Stimulated activated CD8-positive, alpha-beta memory T cell treated with anti-CD3 and anti-CD28 coated beads, Interleukin-15, amount 100 ng/mL, for 1 hour (primary cell): ENCODE measurements at places on chromosomes 7 and 10.

DNA sequence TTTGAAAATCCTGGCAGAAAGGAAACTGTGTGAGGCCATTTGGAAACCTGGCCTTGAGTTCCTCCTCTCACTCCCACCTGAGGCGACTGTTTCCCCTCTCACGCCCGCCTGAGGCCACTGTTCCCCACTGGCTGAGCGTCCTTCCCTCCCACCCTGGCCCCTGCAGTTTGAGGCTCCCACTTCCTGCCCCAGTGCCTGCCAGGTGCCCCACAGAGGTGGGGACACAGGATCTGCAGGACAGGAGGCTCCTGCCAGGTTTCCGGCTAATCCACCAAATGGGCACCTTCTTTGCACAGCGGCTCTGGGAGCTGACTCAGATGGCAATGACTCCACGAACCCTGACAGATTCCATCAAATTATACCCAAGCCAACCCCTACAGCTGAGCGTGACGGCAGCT lies 24.3 kb upstream of the LARP4B start:
- DNase-seq = no peak

DNA sequence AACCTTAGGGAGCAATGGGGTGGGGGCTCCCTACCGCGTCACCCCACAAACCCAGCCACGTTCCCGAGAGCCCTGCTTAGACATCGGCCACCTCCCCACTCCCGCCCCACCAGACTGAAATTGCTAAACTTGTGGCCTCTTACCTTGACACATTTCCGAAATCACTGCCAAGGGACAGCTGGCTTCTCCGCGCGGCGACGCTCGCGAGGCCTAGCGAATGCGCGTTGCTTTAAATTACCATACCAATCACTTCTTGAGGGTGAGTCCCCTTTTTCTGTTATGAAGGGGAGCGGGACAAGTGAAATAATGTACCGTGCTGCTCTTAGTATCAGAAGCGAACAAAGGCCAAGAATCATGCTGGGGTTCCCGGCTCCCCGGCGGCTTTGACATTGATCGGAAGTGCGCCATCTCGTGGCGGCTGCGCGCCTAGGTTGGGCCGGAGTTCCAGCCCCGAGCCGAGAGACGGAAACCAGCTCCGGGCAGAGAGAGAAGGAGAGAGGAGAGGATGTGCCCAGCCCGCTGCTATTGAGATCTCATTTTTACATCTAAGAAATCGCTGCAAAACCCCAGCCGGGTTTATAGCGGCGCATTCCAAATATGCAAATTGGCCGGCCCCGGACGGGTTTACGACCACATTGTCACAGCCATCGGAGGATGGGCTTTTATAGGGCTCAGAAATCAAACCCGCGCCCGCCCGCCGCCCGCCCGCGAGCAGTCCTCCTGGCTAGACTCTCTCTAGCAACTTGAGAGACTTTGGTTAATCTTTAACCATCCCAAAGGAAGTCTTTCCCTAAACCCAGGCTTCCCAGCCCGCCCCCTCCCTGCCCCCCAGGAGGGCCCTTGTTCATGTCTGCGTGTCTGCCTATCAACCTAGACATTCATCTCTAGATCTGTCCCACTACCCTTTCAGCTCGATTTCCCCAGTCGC lies 5.3 kb downstream of the HOXA11 start:
- DNase-seq = no peak

GRCh38 chr10:86229376-86229775 lies 137.2 kb downstream of the GRID1 start:
- DNase-seq = no peak

DNA sequence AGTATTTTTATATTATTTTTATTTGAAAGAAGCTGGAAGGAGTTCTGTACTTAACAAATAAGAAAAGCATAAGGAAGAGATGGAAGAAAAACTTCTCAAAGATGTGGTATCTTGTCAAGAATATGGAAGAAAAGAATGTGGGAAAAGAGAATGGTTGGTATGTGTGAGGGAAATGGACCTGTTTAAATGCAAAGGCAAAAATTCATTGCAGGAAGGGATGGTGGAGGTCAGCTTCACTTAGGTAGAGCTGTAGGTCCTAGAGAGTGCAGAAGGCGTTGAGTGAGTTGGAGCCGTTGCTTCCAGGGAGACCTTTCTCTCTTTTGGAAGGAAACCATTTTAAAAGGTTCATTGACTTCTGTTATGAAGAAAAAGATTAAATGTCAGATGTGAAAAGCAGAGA lies 107.3 kb downstream of the EXOC4 start:
- no peak for DNase-seq

- no peak for DNase-seq
Measured at GRCh38 chr7:36019538-36019937, 133.5 kb upstream of the EEPD1 start.

DNA sequence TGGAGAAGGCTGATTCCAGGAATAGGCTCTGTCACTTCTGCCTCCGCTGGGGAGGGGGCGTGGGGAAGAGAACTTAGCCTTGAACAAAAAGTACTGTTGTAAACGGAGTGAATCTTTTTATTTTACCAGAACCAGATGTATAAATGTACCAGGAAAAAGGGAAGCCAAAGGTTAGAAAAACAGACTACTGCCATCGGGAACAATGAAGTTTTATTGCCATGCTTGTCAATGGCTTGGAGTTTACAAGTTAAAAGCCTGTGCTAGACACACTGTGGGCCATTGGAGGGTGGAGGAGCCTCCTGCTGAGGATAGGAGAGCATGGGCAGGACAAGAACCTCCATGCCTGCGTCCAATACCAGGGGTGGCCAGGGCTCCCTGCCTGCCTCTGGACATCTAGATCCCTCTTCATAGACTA lies 161.7 kb upstream of the LYZL2 start:
- no peak for DNase-seq

GRCh38 chr10:131025333-131025732 lies 286.2 kb downstream of the TCERG1L start:
- DNase-seq = no peak

DNA sequence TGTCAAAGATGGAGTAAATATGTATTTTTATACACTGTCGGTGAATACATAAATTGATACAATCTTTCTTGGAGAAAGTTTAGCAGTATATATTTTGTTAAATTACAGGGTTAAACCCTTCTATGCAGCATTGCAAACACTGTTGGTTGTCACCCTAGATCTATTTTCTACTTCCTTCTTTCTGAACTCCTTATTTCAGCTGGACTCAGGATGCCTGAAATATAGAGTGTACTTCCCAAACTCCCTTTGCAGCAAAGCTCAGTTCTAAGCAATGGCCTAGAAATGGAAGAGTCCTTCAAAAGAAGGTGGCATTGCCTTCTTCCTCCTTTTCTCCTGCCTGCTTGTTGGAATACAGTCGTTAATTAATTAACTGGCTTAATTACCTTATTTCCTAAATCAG lies 20.6 kb downstream of the CUBN start:
- no peak for DNase-seq

- DNase-seq = no peak
Measured at GRCh38 chr10:60314069-60314940, 75.4 kb downstream of the ANK3 start.

GRCh38 chr10:42769673-42770072 lies 12.9 kb upstream of the BMS1 start:
- DNase-seq = no peak

- no peak for DNase-seq
Measured at GRCh38 chr7:154744256-154744860, 258.6 kb downstream of the PAXIP1 start.

GRCh38 chr10:113603057-113603777 lies 50.4 kb downstream of the HABP2 start:
- DNase-seq = no peak

GRCh38 chr10:43610636-43611035 lies 4.4 kb downstream of the ZNF485 start:
- no peak for DNase-seq

GRCh38 chr7:139669106-139670061 lies 108.4 kb downstream of the HIPK2 start:
- no peak for DNase-seq

GRCh38 chr10:102596506-102596971 lies 47.7 kb upstream of the TRIM8 start:
- no peak for DNase-seq

DNA sequence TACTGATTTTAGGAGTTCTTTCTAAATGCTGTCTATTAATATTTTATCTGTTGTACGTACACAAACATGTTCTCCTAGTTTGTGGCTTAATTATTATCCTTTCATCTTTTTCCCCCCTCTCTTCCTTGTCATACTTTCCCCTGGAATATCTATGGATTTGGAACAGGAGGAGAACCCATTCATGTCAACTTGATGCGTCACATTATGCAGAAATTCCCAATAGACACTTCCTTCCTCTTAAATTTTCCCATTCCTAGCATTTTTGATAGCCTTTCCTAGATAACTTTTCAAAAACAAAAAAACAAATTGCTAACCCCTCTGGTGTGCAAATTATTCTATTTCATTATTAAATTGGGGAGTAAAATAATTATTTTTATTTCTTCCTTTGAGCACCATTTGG lies 36.2 kb downstream of the SLC35B4 start:
- no peak for DNase-seq

GRCh38 chr7:26704786-26705185 lies 159.6 kb downstream of the SKAP2 start:
- DNase-seq = no peak

- DNase-seq = no peak
Measured at GRCh38 chr7:120394595-120394994, 121.6 kb downstream of the KCND2 start.

DNA sequence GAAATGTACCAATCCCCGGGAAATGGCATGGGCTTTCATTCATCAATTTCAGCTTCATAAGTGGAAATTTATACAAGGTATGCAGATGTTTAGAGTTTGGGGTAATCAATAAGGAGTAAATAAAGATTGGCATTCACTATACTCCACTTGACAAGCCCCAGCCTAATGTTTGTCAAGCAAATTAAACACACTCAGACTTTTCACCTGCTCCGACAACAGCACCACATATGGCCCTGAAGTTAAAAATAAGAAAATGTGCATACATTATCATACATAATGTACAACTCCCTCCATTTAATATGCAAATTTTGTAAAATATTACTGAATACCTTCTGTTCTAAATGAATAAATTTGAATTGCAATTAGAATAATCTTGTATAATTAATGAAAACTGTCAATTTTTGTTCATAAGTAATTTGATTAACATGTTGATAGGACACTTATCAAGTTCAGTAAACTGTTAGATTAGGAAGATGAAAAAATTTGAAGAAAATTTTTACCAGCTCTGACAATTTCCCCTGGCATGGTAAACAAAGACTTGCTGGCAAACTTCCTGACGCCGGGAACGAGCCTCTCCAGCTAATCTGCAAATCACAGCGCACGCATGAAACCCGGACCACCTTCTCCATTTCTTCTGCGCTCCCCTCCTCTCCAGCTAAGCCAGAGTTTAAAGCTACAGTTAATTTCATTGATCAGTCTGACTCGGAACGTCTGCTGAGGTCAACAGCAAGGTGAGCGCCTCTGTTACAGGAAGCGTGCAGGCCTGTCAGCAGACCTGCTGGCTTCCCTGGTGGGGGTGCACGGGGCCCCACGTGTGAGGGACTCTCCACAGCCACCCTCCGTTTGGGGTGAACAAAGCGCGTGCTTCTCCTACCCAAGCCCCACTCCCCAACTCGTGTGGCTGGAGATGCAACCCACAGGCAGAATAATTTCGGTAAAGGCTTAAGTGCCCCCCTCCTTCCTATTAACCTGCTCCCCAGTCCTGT lies 70.7 kb downstream of the EBF3 start:
- no peak for DNase-seq

DNA sequence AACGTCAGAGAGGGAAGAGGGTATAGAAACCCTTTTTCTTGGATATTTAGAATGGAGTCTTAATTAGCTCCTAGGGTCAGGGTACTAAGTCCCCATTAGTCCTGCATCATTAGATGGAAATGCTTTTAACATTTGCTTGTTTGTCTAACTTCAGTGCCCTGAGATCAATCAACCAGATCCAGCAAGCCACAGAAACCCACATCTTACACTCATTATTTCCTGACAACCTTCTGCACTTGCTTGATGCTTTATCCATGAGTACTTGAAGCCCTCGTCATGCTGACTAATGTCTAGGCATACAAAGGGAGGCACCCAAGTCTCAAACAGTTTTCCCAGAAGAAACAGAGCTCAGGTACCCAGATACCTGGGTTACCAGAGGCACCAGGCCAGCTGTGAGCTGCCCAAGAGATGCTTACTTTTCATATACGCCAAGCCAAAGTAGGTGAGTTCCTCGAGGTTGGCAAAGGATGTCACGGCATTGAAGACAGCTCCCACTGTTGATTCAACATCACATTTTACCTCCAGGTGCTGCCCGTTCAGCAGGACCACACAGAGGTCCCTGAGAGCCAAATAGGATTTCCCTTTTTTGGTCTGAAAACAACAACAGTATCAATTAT lies 42.7 kb downstream of the FRMPD2 start:
- no peak for DNase-seq

DNA sequence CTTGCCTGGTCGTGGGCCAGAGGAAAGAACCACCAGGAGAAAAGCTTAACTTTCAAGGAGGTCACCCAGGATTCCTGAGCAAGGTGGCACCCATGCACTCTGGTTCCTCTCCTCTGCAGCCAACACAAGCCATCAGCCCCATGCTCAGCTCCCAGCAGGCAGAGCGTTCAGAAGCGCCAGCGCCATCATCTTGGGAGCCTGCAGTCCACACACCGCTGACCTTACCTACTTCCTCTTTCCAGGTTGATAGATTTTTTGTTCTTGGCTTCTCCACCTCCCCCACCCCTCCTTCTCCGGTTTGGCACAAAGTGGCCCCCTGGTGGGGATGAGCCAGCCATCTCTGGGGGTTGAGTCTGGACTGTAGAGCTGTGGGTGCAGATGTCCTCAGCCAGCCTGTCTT lies 1.7 kb upstream of the WDR86 start:
- no peak for DNase-seq

DNA sequence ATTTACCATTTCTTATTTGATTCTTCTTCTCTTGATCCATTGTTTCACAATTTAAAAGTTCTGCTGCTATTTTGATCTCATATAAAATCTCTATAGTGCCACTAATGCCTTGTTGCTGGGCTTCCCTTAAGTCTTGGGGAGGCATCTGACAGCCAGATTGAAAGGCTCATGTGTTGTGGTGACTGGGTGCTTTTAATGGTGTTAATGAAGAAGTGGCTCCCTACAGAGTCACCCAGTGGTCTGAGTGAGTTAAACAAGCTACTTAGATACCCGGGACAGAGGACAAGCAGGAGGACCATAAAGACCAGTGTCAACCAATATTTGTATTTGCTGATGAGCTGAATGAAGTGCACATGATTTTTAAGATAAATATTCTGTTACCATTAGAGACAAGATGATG lies 176.4 kb upstream of the HABP2 start:
- no peak for DNase-seq

GRCh38 chr7:29254591-29254990 lies 60.0 kb downstream of the CHN2 start:
- DNase-seq = no peak

- no peak for DNase-seq
Measured at GRCh38 chr7:70259502-70259901, 661.2 kb downstream of the AUTS2 start.

- no peak for DNase-seq
Measured at GRCh38 chr7:19118636-19119371, 1.4 kb upstream of the TWIST1 start.
